ENCODE measurements at places on chromosomes 3 and 15. TPM values are rescaled to one million over a fixed set of nuclear protein-coding genes. Genes with fewer than 3 reads are reported as not detected.
A peak's percentile ranks its signal among the peaks of the same experiment; 100 is the strongest.

GRCh38 chr15:36844534-36844998 lies 255.8 kb downstream of the MEIS2 start:
- no peaks in the 10 kb centered on the region for H3K27me3 ChIP-seq
- DNase-seq, result no peak
- H3K4me3 ChIP-seq, result no peak overlapping the region
- no peaks in the 10 kb centered on the region for H3K4me1 ChIP-seq
- H3K36me3 ChIP-seq, result no peaks in the 10 kb centered on the region
- no peak overlapping the region for H3K27ac ChIP-seq

GRCh38 chr3:187025254-187025655 lies 94.9 kb downstream of the ST6GAL1 start:
- H3K27ac ChIP-seq, result peak overlapping the region; percentile 98
- no peaks in the 10 kb centered on the region for H3K27me3 ChIP-seq
- DNase-seq, result peak; percentile 88
- H3K4me3 ChIP-seq, result peak overlapping the region; percentile 83
- peaks cover 41% of the 10 kb centered on the region for H3K36me3 ChIP-seq
- H3K4me1 ChIP-seq, result peaks cover 52% of the 10 kb centered on the region

DNA sequence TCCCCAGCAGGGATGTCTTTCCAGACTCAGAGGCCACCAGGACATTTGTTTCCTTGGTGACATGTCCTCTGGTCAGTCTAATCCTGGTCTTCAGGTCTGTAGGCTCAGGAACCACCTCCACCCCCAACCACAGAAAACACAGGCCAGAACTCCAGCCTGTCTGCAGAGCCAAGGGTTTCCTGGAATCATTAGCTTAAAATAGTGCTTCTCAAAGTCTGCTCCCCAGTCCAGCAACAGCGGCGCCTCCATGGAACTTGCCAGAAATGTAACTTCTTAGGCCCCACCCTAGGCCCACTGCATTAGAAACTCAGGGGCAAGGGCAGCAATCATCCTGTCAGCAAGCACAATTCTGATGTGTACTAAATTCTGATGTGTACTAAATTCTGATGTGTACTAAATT lies 20.0 kb downstream of the SLC28A1 start:
- H3K27me3 ChIP-seq, result peaks cover 4% of the 10 kb centered on the region
- DNase-seq, result no peak
- no peak overlapping the region for H3K27ac ChIP-seq
- no peaks in the 10 kb centered on the region for H3K4me1 ChIP-seq
- no peak overlapping the region for H3K4me3 ChIP-seq

Gene LMCD1
- total RNA-seq, result 0.52 TPM

DNA sequence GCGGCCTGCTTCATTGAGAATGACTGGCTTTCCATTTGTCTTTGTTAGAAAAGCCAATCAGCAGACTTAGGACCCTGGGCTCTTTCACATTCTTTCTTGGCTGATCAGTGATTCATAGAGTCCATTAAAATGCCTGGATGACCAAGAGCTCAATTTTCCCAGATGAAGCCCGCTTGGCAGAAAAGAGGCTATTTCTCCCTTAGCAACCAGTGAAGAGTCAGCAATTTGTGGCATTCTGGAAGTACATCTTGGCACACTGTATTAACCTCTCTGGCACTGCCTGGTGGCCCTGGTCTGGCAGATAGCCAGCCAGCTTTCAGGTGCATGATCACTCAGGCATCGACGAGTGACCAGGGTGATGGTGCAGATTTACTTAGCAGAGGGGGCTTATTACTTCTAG lies 145.7 kb upstream of the PLAAT1 start:
- no peaks in the 10 kb centered on the region for H3K36me3 ChIP-seq
- no peak overlapping the region for H3K27ac ChIP-seq
- H3K4me1 ChIP-seq, result no peaks in the 10 kb centered on the region
- no peak for DNase-seq

DNA sequence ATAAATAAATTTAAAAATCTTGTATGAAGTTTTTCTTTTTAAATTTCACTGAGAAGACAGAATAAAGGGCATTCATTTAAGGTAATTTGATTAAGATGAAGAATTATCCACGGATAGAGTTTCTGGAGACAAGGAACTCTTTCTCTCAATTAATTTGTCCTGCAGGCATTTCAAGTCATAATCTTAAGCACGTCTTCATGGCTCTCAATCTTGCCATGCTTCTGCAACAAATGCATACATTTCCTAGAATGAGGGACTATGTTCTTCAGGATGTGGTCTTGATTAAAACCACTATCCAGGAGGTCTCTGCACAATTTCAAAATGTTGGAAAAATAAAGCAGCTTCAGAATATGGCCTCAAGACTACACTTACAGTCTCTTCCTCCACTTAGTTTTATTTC lies 67.6 kb upstream of the LSAMP start:
- H3K27me3 ChIP-seq, result no peaks in the 10 kb centered on the region
- H3K4me1 ChIP-seq, result no peaks in the 10 kb centered on the region
- DNase-seq, result no peak
- H3K4me3 ChIP-seq, result no peak overlapping the region
- no peak overlapping the region for H3K27ac ChIP-seq

DNA sequence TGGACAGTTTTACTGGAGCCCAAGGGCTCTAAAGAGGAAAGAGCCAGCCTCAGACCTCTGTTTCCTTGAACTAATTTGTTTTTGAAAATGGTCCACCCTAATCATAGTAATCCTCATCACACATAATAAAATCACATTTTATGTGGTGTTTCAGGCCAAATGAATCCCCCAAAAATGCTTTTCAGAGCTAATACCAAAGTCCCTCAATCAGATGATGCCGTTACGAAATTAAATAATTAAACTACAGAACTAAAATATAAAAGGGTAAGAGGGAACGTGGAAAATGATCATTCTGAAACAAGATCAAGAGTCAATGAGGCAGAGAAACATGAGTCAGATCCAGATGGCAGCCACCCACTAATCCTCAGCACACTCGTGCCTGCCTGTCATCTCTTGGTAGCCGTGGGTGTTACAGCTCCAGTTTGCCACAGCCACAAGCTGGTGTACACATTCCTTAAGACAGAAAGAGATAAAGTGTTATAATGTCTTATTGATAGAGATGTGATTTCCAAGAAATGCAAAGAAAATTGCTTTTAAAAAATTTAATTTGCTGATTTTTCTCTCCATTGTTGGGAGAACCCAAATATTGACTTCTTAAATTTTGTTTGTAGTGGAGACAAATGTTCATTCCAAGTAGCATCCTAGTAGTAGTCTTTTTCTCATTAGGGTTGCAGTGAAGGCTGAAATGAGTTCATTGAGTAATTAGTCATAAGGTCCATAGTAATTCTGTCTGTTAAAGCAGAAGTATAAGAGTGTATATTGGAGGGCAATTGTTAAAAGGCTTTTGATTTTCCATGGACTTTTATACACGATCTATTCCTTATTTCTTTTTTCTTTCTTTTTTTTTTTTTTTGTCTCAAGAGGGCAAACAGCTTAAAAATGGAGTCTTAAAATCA lies 104.2 kb downstream of the AGBL1 start:
- DNase-seq, result no peak
- H3K4me3 ChIP-seq, result no peak overlapping the region
- H3K27ac ChIP-seq, result no peak overlapping the region

GRCh38 chr15:71538181-71538580 lies 272.2 kb upstream of the NR2E3 start:
- no peaks in the 10 kb centered on the region for H3K4me1 ChIP-seq
- peaks cover 2% of the 10 kb centered on the region for H3K27me3 ChIP-seq
- no peak for DNase-seq
- H3K27ac ChIP-seq, result no peak overlapping the region
- H3K4me3 ChIP-seq, result no peak overlapping the region

All from activated CD4-positive, alpha-beta T cell treated with anti-CD3 and anti-CD28 coated beads, Interleukin-2, amount 10 ng/mL, durations not matched to agents 24 days and 14 days (primary cell).